ENCODE measurements at places on chromosomes 3 and 15.
A peak's percentile ranks its signal among the peaks of the same experiment; 100 is the strongest.

DNA sequence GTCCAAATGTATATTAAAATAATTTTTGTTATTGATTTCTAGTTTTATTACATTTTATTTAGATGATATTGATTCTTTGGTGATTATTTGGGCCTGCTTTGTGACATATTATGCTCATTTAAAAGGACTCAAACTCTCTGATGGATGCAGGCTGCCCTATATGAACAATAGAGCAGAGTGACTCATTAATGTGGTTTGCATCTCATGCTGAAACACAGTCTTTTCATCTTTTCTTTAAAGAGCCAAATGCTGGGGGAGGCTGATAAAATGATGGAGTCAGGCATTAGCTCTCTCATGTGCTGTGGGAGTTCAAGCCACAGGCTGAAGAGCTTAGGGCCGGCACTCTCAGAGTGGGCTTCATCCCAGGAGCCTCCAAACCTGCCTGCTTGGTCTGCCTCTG lies 7.2 kb downstream of the PLA1A start:
- DNase-seq = no peak

GRCh38 chr3:46909535-46910161 lies 32.1 kb downstream of the PTH1R start:
- peak; percentile 75 for DNase-seq

GRCh38 chr15:100198442-100198841 lies 143.3 kb downstream of the ADAMTS17 start:
- DNase-seq = no peak

GRCh38 chr15:50925281-50925680 lies 16.8 kb downstream of the AP4E1 start:
- no peak for DNase-seq

- no peak for DNase-seq
Measured at GRCh38 chr3:64514889-64515288, 172.9 kb downstream of the ADAMTS9 start.

DNA sequence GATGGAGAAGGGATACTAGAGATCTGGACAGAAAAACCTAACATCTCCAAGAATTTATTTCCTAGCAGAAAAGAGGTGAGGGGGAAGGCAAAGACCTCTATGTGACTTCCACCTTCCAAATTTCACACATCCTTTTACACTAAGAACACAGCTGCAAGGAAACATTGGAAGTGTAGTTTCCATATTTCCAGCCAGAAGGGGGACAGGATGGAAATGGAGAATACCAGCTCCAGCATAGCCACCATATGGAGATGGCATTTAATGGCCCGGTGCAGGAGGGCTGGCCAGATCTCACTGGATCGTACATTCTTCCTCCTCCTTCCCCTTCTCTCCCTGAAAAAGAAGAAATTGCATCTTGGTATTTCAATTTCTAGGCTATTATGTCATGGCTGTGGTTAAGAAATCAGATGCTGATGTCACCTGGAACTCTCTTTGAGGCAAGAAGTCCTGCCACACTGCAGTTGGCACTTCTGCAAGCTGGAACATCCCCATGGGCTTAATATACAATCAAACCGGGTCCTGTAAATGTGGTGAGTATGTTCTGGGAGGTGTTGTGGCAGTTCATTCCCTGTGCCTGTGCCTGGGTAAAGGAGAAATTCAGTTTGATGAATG lies 36.9 kb upstream of the TF start:
- DNase-seq = no peak

DNA sequence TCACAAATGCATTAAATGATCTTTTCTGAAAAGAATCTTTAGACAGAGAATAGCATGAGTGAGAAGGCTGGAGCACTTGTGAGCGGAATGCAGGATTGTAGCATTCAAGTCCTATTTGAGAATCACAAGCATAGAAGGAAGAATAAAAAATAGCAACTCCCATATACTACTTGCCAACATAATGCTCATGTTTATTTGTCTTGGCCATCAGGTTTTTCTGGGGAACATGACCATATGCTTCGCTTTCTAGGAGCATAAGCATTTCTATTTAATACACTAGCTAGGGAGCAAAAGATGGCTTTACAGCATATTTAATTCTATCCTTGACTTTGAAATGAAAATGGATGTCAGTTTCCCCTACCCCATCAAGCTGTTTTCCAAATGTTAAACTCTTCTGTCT lies 170.3 kb upstream of the MITF start:
- no peak for DNase-seq
